Naive thymus-derived CD4-positive, alpha-beta T cell (primary cell): ENCODE measurements at places on chromosomes 16 and 17.

DNA sequence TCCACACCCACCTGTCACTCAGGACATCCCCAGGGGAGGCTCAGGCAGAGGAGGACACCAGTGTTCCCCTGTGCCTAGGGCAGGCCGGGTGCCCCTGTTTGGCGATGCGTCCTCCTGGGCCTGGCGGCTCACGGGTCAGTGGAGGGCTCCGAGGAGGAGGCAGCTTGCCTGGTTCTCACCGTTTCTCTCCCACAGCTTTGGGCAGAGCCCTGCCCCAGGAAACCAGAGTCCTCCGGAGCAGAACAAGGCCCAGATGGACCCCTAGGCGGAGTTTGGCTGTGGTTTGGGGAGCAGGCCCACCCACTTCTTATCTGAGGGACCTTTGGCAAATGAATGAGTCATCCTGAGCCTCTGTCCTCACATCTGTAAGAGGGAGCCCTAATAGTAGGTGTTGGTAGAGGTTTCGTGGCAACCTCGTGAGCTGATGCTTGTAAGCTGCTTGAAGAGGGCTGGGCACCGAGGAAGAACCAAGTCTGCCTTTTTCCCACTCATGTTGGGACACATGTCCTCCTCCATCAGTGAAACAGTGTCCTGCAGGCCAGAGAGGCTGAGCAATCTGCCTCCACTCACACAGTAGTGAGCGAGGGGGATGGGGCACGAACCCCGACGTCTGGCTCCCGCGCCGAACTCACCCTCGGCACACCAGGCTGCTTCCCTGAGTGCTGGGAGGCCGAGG is 247.0 kb upstream of the CIBAR2 start:
- H3K27me3 ChIP-seq = no peaks in the 10 kb centered on the region
- no peak for DNase-seq
- H3K36me3 ChIP-seq = no peaks in the 10 kb centered on the region
- no peak overlapping the region for H3K27ac ChIP-seq
- H3K4me1 ChIP-seq = no peaks in the 10 kb centered on the region

DNA sequence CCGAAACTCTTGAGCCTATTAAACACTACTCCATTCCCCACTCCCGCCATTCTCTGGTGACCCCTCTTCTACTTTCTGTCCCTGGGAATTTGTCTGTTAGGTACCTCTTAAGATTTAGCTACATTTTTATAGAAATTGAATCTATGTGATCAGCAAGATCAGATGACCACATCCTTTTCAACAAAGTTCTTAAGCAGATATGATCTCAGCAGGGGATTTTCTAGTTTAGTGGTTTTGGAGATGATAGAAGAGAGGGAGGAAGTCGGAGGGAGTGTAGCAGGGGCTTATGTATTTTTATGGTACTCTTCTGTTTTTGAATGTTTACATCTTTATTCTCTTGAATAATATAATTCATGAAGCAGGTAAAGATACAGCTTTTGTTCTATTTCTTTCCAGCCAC is 40.8 kb downstream of the RPA1 start:
- peaks cover 6% of the 10 kb centered on the region for H3K36me3 ChIP-seq
- peak overlapping the region; percentile 88 for H3K27ac ChIP-seq
- no peak overlapping the region for H3K4me3 ChIP-seq
- H3K4me1 ChIP-seq = peaks cover 40% of the 10 kb centered on the region
- no peaks in the 10 kb centered on the region for H3K27me3 ChIP-seq

DNA sequence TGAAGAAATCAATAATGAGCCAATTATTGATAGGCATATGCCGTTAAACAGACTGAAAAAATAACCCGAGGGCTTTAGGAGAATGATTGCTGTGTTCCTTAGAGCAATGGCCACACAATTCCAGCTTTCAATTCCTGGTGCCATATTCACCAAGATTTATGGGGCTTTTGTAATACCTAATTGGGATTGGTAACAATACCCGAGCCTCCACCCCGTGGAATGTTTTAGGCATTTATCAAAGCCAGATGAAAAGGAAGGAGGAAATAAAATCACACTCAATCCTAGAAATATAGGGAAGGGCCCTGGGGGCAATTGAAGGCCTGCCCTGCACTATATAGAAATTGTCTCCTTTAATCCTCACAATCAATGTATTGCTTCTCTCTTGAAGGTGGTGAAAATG is 42.1 kb upstream of the MLYCD start:
- H3K27me3 ChIP-seq = no peaks in the 10 kb centered on the region
- H3K27ac ChIP-seq = no peak overlapping the region
- no peaks in the 10 kb centered on the region for H3K36me3 ChIP-seq
- DNase-seq = no peak
- no peaks in the 10 kb centered on the region for H3K4me1 ChIP-seq

DNA sequence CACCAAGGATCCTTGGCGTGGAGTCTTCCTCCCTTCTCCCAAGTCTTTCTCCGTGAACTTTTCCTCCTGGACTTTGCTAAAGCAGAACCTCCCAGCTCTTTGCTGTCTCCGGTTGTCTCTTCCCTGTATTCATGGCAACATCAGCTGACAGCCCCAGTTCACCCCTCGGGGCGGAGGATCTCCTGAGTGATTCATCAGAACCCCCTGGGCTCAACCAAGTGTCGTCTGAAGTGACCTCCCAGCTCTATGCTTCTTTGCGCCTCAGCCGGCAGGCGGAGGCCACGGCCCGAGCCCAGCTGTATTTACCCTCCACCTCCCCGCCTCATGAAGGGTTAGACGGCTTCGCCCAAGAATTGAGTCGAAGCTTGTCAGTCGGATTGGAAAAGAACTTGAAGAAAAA is 943 bp downstream of the CNTROB start:
- H3K27me3 ChIP-seq = no peaks in the 10 kb centered on the region
- DNase-seq = no peak
- peaks cover 20% of the 10 kb centered on the region for H3K4me1 ChIP-seq
- H3K27ac ChIP-seq = peak overlapping the region; percentile 88
- H3K4me3 ChIP-seq = peak overlapping the region; percentile 66

GRCh38 chr17:47797797-47798196 is 23.8 kb downstream of the OSBPL7 start:
- no peaks in the 10 kb centered on the region for H3K27me3 ChIP-seq
- DNase-seq = no peak
- no peak overlapping the region for H3K4me3 ChIP-seq
- H3K4me1 ChIP-seq = no peaks in the 10 kb centered on the region
- no peak overlapping the region for H3K27ac ChIP-seq
- no peaks in the 10 kb centered on the region for H3K36me3 ChIP-seq

GRCh38 chr16:55505333-55506015 is 3.4 kb upstream of the LPCAT2 start:
- no peaks in the 10 kb centered on the region for H3K4me1 ChIP-seq
- H3K27ac ChIP-seq = no peak overlapping the region
- no peak overlapping the region for H3K4me3 ChIP-seq

- H3K4me3 ChIP-seq = no peak overlapping the region
- no peaks in the 10 kb centered on the region for H3K27me3 ChIP-seq
- no peak overlapping the region for H3K27ac ChIP-seq
- no peak for DNase-seq
- no peaks in the 10 kb centered on the region for H3K36me3 ChIP-seq
Measured at GRCh38 chr17:29383686-29384085, 6.5 kb upstream of the TAOK1 start.

DNA sequence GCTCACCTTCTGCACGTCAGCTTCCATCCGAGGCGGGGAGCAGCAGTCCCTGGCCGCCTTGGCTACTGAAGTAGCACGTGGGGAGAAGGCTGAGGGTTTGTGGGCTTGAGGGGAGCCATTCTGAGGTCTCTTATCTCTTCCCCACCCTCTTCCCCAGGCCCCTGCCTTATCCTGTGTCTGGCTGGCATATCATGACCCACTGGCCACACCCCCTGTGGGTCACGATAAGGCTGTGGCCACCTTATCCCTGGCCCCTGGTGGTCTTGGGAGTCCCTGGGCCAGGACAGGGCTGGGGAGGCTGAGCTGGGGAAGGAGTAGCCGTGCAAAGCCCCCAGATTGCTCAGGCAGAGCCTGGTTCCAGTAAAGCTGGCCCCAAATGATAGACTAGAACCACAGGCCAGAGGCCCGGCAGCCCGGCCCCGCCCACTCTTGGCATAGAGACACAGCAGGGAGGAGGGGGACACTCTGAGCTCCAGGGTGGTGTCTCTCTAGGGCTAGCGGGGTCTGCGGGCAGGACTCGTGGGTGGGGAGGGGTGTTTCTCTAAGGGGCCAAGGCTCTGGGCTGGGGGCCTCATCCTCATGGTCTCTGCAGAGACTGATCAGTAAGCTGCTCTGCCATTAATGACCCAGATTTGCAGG is 7.6 kb downstream of the SPNS2 start:
- no peaks in the 10 kb centered on the region for H3K36me3 ChIP-seq
- no peak overlapping the region for H3K27ac ChIP-seq
- no peaks in the 10 kb centered on the region for H3K27me3 ChIP-seq
- peaks cover 13% of the 10 kb centered on the region for H3K4me1 ChIP-seq
